ENCODE measurements at places on chromosomes 13 and 19.
A peak's percentile ranks its signal among the peaks of the same experiment; 100 is the strongest.

- DNase-seq, result no peak
Measured at GRCh38 chr19:6717441-6717971, 2.9 kb downstream of the C3 start.

GRCh38 chr19:53874606-53874990 is 6.9 kb downstream of the MYADM start:
- DNase-seq, result no peak

DNA sequence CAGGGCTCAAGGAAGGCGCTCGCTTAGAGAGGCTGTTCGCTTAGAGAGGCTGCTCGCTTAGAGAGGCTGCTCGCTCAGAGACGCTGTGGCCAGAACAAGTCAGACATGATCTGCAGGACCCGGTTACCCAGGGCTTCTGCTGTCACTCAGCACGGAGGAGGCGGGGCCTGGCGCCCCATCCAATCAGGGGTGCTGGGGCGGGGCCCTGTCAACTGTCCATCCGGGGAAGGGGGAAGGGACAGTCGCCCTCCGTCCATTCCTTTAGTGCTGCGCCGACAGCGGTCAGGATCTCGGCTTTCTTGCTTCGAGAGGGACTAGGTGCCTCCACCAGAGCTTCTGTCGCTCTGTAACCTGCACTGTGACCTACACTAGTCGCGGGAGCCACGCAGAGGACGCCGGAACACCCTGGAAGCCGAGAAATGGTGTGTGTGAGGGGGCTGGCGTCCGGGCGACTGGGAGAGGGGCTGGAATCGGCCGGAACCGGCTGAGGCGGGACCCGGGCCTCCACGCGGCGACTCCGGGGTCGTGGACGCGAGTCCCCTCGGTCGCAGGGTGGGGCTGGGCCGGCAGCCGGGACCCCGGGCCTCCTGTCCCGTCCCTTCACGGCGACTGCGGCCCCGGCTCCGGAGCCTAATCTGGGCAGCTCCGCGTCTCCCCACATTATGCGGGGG is at the start of gene ZNF440:
Gene ZNF440, plus strand, starts transcription at position 245 of the 671 bp plus-strand sequence. Its CDS starts 175 bp downstream, at position 420.
- DNase-seq, result peak; percentile 64

GRCh38 chr13:94394723-94395122 is 84.8 kb downstream of the DCT start:
- no peak for DNase-seq

DNA sequence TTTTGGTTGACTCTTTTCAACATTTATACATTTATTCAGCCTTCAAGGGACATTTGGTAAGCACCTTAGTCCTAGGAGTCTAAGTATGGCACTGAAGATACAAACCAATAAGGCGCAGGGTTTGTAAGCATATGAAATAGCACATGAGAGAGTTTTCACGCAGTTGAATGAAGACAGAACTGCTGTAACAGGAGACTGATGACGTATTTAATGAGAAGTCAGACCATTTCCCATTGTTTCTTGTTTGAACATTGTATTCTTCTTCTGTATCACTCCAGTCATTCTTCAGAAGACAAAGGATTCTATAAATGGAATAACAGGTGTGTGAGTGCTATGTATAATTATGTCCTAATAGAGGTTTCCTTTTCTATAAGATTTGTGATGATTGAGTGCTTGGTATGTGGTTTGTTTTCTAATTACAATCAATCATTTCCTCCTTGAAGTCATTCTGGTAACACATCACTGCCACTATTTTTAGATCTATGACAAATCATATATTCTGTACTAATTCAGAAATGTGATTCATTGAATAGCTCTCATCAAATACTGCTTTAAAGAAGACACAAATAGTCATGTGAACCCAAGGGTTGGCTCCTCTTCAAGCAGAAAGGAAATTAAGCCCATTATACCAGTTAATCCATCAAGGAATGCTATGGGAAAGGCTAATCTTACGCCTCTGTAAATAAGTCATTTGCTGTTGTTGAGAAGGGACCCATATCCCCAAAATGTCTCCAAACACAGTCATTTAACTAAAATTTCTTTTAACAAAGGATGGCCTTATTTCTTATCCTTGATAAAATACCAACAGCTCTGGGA is 222.8 kb upstream of the NBEA start:
- DNase-seq, result no peak

DNA sequence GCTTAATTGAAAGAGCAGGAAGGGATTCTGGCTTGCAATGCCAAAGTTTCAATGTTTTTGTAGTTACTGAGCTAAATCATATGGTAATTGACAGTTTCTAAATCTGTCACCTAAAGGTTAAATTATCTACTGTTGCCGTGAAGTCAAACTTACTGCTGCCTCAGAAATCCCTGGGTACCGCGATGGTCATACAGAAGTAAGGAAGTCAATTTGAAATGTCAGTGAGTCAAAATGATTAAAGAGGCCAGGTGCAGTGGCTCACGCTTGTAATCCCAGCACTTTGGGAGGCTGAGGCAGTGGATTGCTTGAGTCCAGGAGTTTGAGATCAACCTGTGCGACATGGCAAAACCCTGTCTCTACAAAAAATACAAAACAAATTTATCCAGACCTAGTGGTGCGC is 48.8 kb upstream of the TPM4 start:
- no peak for DNase-seq

- DNase-seq, result no peak
Measured at GRCh38 chr13:80371840-80372509, 31.0 kb upstream of the SPRY2 start.

- no peak for DNase-seq
Measured at GRCh38 chr19:17020823-17021222, 5.8 kb downstream of the CPAMD8 start.

DNA sequence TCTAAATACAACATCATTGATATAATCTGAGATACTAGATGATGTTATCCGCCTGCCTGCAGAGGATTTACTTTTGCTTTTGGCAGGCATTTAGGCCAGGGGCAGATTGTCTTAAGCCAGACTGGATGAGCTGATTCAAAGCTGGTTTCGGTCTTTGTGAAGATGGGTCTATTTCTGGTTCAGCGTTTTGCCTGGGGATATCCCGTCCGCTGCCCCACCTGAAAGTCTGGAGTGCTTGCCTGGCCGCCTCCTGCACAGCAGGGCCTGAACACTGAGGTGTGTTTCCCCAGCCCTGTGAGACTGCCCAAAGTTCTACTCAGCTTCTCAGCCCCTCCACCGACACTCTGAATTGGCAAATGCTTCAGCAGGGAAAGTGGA is 149.7 kb downstream of the KATNAL1 start:
- DNase-seq, result no peak

DNA sequence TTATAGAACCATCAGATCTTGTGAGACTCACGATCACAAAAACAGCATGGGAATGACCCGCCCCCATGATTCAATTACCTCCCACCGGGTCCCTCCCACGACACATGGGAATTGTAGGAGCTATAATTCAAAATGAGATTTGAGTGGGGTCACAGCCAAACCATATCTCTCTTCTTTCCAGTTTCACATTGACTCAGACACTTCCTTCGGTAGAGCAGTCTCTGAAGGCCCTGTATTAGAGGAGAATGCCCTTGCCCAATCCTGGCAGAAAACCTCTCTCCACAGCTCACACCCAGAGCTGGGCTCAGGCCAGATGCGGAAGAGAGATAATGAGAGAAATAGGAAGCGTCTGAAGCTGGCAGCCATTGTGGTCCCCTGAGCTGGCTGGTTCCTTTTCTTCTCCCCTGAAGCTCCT is 72.4 kb upstream of the CLDN10 start:
- DNase-seq, result no peak

GRCh38 chr13:91955546-91956355 is 557.3 kb downstream of the GPC5 start:
- DNase-seq, result no peak

DNA sequence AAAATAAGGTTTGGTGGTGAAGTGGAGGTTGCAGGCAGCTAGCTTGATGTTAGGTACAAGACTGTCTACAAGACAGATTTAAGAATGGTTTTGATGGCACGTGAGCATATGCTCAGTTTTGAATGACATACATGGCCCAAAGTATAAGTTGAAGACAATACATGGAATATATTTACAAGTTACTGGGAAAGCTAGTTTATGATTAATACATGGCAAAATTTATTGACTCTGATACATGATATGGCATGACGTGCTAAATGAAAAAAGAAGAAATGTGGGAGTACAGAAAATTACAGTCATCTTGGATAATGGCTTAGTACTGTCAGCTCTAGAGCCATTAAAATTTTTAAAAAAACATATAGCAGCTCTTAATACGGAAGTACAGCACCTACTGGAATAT is 4.4 kb downstream of the KLF5 start:
- no peak for DNase-seq

- DNase-seq, result no peak
Measured at GRCh38 chr19:18437491-18438330, at the start of gene ISYNA1. Gene ISYNA1 (minus strand): TSS chr19:18438133. CDS start chr19:18437979, 154 bp downstream.

DNA sequence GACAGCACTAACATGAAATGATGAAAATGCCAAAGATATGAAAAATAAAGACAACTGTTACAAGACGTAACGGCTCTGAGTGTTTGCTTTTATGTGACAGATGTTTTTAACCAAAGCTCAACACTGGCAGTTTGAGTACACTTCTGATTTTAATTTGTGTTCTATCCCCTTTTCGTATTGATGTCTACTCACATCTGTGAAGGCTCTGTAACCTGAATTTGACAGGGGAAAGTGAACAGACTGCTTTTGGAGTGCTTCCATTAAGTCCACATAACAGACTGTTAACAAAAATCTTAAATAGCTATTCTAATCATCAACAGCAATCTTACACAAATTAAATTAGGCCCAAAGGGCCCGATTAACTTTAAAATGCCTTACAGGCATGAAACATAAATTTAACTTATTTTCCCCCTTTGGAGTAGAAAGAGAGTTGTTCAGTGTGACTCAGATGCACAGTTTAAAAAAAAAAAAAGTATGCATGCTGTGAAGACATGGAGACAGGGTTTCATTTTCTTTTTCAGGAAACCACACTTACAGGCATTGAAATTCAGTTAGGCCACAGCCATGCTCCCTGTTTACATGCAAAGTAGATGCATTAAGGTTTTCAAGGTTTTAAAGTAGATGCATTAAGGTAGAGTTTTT is 16.3 kb upstream of the RNASEH2B start:
- DNase-seq, result no peak

DNA sequence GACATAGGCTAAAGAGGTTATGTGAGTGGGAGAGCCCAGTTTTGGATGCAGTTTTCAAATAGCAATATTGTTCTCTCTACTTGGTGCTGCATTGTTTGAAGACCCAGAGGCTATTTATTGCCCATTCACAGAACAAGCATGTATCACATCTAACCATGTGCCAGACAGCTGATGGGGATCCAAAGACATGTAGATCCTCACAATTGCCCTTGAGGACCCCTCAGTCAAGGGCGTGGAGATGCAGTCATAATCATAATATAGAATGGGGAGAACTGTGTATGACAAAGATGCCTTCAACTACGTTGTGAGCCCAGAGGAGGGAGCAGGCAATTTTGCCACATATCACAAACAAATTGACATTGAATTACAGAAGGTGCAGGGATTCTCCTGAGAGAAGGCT is 70.5 kb downstream of the NHLRC3 start:
- no peak for DNase-seq

GRCh38 chr13:100898431-100898830 is 223.8 kb upstream of the TMTC4 start:
- DNase-seq, result no peak

DNA sequence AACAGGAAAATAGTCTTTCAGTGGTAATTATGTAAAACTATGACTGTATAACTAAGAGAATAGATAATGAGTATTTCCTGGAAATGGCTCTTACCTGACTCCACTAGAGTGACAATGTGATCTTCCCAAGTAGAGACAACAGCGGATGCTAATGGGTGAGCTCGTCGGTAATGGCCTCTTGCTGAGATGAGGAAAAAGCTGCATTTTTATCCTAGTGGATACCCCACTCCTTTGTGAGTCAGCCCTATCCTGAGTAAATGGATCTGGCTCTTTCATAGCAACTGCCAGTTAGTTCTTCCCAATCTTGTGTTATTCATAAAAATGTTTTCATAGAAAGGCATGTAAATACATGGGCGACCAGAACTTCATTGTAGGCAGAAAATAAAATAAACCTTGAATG is 299.5 kb downstream of the NALCN start:
- DNase-seq, result no peak

DNA sequence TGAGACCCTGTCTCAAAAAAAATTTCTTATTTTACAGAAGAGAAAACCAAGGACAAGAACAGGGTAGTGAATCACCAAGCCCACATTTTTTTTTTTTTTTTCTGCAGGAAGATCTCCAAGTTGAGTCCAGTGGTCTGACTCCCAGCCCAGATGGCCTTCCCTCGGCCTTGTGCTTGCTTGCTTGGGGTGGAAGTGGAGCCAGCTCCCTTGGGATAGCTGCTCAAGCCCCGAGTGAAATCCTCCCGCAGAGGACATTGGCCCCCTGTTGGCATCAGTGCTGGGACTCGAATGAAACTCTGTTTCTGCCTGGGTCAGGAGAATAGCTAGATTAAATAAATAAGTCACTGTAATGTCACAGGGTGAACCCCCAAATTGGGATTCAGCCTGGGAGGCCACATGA is 9.4 kb upstream of the NUP62 start:
- no peak for DNase-seq

- no peak for DNase-seq
Measured at GRCh38 chr13:77230560-77230959, 96.3 kb downstream of the MYCBP2 start.

DNA sequence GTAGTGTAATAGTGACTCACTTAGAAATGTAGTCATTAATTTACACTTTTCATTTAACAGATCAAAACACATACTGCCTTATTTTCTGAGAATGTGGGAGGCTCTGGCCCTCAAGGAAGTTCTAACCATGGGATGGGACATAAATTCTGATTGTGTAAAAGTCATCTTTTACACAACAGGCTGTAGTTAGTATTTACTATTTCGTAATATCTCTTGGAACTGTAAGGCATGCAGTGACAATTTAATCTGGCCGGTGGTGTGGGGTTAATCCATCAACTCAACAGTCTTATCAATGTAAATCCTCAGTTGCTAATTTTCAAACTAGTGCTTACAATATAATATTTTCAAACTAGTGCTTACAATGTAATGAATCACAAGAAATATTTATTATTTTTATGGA is 1599.2 kb downstream of the EFNB2 start:
- DNase-seq, result no peak

DNA sequence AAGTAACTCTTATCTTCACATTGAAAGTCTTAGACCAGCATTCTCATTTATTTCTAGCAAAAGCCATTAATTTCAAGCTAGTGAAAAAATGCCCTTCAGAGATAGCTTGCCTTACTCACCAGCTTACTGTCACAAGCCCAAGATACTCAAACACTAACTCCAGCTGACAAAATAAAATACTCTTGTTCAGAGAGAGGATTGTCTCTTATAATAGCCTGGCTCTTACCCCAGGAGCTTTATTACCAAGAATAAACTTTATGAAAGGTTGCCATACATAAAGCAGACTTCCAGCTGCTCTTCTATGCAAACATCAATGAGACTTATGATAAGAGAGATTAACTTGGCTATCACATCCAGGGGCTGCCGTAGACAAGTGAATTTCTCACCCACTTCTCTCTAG is 53.6 kb downstream of the XPO4 start:
- no peak for DNase-seq

Data from activated T-helper 1 cell treated with Interleukin-2 at 50 U/mL for 16 hours (primary cell).